Activated T-helper 1 cell treated with anti-CD3 and anti-CD28 coated beads, Interleukin-2, amount 50 U/mL, for 16 hours (primary cell): ENCODE measurements at places on chromosomes 5 and 9.
A peak's percentile ranks its signal among the peaks of the same experiment; 100 is the strongest.

DNA sequence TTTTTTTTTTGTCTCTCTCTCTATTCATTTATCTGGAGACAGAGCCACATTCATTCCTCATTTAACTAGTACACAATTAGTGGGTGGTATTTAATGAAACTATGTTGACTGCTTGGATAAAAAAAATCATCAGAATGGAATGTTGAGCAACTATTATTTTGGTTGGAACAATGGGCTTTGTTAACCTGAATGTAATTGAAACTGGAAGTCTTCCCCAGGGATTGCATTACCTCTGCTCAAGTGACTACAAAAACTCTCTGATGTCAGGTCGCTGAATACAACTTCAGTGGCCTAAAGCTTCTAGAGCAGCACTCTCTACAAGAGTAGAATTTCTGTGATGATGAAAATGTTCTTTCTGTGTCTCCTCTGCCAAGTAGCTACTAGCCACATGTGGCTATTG lies 295.8 kb downstream of the DEPDC1B start:
- DNase-seq = no peak

DNA sequence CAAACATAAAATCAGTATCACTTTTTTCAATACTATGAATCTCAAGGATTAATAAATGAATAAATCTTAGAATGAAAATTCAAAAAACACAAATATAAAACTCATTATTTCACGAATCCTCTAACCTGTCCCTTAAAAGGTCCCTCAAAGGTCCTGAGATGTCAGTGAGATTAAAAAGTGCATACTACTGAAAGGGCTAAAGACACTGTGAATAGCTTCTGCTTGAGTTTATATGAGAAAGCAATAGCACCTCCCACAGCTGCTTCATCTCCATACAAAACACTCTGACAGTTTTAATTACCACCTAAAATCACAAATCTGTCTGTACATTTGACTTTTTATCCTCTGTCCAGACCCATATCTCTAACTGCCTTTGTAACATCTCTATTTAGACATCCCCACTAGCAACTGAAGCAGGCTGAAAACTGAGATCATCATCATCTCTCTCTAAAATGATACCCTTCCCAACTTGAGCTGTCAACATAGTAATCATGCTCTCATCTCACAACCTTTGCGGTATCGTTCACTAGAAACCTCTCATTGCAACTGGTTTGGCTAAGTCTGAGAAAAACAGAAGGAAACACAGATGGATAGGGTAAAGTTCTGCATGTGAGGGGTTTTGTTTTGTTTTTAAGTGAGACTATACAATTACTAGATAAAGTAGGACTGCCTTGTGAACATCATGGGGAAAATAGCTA lies 56.3 kb downstream of the TBCA start:
- no peak for DNase-seq

DNA sequence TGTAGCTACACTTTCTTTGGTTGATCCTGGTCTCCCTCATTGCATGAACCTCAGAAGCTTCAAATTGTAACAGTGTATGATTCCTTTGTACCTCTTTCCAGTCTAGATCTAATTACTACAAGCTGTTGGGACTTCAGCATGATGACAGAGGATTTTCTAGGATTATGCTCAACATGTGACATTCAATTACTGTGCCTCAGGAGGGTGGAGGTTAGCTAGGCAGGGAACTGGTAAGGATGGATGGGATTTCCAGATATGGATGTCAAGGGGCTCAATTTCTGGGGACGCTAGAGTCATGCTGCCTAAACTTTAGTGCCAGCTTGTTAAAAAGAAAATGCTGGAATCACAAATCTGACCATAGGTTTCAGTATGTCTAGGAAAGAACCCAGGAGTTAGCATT lies 29.2 kb upstream of the GLRA1 start:
- no peak for DNase-seq

GRCh38 chr5:169595172-169595820 lies 11.7 kb downstream of the SPDL1 start:
- no peak for DNase-seq

- DNase-seq = no peak
Measured at GRCh38 chr9:28001096-28001495, 427.8 kb upstream of the C9orf72 start.

- DNase-seq = peak; percentile 55
Measured at GRCh38 chr9:127776195-127776923, 2.1 kb downstream of the SH2D3C start.

- peak; percentile 1 for DNase-seq
Measured at GRCh38 chr9:36092509-36093215, 43.9 kb upstream of the GLIPR2 start.

- no peak for DNase-seq
Measured at GRCh38 chr5:38008198-38008597, 168.4 kb upstream of the GDNF start.

DNA sequence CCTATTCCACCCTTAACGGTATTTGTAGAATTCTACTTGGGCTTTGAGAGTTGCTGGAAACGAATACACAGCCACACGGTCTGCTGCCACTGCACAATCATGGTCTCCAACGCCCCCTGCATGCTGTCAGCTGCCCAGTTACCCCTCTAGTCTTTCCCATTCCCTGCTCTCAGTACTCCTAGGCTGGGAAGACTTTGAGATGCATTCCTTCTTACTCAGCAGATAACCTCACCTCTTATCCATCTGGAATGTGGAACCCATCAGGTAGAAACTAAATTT lies 92.8 kb downstream of the ANKH start:
- DNase-seq = no peak

GRCh38 chr9:4433379-4433778 lies 56.9 kb upstream of the SLC1A1 start:
- no peak for DNase-seq

DNA sequence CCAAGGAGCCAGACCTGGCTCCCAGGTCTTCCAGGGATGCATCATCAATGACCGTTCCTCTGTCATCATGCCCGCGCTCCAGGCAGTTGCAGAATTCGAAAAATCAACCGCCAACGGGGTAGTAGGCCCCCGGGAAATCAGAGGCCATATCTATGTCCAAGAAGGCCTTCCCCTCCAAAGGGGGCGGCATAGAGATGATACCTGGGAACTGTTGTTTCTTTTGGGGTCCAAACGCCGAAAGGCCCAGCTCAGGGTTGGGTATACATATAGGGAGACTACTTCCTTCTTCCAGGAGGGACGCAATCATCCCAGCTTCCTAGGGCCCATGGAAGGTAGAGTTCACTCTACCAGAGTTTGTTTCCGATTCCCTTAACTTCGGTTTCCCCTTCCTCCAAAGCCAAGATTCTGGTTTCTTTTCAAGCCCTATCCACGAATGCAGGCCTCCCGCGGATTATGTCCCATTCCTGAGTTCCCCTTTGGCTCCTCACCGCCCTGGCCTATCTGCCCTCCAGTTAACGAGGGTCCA lies 754 bp downstream of the DCAF12 start:
- DNase-seq = no peak

GRCh38 chr9:121700165-121700831 lies 48.9 kb downstream of the DAB2IP start:
- DNase-seq = no peak

DNA sequence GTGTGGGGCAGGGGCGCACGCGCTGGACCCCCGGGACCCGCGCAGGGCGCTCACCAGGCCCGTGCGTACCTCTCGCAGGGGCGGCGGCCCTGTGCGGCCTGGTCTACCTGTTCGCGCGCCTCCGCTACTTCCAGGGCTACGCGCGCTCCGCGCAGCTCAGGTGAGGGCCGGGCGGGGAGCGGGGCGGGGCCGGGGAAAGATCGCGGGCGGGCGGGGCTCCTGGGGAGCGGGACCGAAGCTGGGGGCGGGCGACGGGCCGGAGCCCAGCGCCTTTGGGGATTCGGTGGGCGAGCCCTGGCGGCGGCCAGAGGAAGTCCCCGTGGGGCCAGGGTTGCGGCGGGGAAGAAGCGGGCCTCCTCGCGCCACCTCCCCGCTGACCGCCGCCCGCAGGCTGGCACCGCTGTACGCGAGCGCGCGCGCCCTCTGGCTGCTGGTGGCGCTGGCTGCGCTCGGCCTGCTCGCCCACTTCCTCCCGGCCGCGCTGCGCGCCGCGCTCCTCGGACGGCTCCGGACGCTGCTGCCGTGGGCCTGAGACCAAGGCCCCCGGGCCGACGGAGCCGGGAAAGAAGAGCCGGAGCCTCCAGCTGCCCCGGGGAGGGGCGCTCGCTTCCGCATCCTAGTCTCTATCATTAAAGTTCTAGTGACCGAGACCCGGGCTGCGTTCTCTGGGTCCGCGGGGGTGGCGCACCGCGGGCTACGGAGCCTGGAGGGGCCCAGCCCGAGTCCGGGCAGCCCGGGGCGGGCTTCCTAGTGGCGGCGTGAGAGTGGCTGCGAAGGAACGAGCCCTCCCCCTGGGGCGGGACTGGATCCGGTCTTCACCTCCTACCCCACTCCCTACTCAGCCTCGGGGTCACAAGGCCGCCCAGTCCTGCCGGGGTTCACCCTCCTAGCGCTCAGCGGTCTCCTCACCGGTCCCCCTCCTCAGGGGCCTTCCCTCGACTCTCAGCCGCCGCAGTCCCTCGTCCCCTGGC lies 2.4 kb downstream of the LTC4S start:
- DNase-seq = peak; percentile 44

GRCh38 chr9:38343037-38343436 lies 49.5 kb upstream of the ALDH1B1 start:
- no peak for DNase-seq

GRCh38 chr9:5819174-5819573 lies 13.7 kb downstream of the ERMP1 start:
- no peak for DNase-seq

DNA sequence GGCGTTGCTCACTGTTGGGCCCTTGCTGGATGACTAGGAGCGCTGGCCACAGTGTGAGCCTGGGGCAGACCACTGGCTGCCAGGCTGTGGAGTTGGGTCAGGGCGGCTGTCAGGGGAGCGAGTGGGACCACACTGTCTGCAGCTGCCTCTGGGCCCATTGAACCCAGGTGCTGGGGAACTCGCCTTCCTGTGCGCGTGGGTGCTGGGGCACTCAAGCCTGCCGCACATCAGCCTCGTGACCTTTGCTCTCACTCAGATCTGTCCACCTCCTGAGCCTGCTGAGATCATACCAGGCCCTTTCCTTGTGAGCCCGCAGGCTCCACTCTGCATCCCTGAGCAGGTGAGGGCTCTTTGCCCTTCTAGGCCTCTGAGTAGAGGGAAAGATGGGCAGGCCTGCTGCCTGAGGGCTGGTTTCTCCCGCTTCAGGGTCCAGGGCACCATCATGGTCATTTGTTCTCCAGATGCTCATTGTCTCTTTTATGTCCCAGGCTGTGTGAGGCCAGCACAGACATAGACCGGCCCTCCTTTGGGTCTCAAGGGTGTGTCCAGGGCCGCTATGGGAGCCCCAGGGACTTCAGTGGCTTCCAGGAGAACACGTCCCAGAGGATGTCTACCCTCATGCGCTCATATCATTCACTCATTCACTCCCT lies 26.5 kb downstream of the WNK2 start:
- DNase-seq = no peak

- no peak for DNase-seq
Measured at GRCh38 chr9:112700085-112700484, 17.8 kb downstream of the INIP start.

- DNase-seq = no peak
Measured at GRCh38 chr5:36359267-36359666, 57.6 kb upstream of the RANBP3L start.

DNA sequence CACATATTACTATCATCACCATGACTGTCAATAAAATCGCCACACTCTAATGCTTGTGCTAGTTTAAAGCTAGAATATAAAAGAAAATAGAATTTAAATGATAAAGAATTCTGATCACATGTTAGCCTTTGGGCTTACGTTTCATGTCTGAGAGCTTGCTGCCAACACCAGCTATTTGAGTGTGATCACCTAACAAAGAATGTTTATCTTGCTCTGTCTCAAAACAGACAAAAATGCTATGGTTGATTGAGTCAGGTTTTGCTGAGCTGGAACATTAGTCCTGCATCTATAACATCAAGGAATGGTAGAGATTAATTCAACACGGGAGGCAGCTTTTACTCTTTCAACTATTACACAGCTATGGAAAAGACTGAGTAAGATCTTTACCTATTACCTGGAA lies 50.7 kb downstream of the MSX2 start:
- no peak for DNase-seq

DNA sequence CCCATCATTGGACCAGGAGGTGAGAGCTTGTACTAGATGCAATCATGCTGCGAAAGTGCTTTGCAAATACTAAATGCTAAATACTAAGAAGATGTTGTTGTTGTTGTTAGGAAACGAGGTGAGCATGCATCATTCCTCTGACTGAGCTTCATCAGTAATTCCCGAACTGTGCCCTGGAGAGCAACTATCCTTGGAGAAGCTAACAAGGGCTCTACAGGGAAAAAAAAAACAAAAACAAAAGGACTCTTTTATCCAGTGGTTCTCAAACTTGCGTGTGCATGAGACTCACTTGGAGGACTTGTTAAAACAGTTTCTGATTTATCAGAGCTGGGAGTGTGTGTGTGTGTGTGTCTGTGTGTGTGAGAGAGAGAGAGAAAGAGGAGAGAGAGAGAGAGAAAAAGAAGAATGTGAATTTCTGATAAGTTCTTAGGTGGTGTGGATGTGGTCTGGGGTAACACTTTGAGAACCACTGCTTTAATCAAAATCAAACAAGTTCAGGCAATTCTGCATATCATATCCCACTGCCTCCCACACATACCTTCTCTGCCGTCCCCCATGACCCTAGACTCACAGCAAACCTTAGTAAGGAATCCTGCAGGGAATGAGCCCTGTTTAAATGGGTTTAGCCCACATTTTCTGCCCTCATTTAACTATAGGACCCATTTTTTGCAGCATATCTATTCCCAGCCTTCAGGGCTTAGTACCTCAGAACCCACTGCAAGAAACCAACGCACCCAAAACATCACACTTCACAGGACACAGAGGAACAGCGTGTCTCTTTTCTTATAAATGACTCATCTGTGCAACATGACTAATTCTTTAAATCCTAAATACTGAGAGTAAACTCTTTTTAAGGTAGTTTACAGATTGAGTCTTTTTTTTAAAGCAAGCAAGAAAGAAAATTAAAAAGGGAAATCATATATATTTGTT lies 48.9 kb downstream of the PDE6A start:
- no peak for DNase-seq

GRCh38 chr5:137236849-137237507 lies 262.1 kb downstream of the SPOCK1 start:
- no peak for DNase-seq

GRCh38 chr5:150419630-150420270 lies 7.0 kb upstream of the CD74 start:
- DNase-seq = no peak

DNA sequence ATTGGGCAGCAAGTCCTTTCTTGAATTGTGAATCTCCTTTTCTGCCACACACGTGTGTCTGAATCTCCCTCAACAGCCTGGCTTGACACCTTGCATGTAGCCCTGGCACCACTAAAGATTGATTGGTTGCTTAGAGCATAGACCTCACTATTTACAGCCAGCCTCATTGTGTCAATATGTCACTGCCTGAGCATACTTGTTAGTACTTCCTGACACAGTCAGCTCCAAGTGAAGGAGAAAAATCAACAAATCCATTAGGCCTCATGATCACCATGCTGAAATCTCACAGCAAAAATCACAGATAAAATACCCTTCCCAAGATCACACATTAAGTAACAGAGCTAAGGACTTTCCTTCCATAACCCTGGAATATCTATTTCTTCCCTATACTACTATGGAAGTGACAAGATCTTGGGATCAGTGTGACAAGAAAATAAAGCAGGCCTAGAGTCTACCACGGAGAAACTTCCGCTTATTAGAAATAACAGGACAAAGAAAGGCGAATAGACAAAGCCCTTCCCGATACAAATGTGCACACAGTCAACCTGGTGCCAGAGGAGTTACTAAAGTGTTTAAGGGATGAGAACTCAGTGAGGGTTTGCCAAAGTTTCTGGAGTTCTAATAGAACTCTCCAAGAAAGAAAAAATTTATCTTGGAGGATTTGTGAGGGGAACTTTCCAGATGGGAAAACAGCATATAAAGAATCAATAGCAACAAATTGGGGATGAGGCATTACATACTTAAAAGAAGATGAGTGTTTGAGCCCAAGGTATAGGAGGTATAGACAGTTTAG lies 5.6 kb upstream of the ARL15 start:
- no peak for DNase-seq
